ENCODE measurements at places on chromosomes 6 and 20.

GRCh38 chr6:44016131-44016870 is 111.0 kb downstream of the MRPL14 start:
- no peak for DNase-seq

- DNase-seq, result no peak
Measured at GRCh38 chr6:50724381-50725124, 11.2 kb downstream of the TFAP2D start.

DNA sequence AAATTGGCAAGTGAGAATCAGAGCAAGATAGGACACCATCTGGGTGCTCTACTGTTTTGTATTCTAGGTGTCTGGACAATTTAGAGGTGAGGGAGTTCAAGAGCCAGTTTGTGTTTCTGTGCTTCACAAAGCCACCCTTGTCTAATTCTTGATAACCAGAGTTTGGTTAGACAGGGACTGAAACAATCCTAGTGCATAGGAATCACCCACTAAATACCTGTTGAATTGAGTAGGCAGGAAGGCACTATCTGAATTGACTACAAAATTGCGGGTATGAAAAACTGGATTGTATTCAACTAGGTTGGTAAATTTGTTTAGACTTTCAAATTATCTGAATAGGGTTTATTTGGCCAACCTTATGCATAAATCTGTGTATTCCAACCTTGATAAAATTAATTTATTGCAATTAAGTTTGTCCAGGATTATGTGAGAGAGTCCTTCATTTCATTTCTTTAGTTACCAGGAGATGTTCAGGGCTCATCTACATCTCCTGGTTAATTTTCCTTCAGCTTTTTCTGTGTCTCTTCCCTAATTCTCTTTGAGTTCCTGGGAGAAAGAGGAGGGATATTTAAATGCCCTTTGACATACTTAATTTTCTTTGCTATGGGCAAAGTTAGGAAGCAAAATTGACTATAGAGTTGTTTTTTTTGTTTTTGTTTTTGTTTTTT is 1.7 kb downstream of the TPX2 start:
- no peak for DNase-seq

- no peak for DNase-seq
Measured at GRCh38 chr6:126195625-126196236, 144.2 kb upstream of the CENPW start.

GRCh38 chr20:57947421-57948179 is 237.8 kb upstream of the PMEPA1 start:
- no peak for DNase-seq

GRCh38 chr6:9250852-9251251 is 815.5 kb upstream of the SLC35B3 start:
- DNase-seq, result no peak

- DNase-seq, result no peak
Measured at GRCh38 chr6:153503810-153504209, 372.7 kb upstream of the RGS17 start.

- DNase-seq, result no peak
Measured at GRCh38 chr6:43972179-43972912, 154.9 kb downstream of the MRPL14 start.

GRCh38 chr6:36033935-36034334 is 6.3 kb downstream of the MAPK14 start:
- no peak for DNase-seq

DNA sequence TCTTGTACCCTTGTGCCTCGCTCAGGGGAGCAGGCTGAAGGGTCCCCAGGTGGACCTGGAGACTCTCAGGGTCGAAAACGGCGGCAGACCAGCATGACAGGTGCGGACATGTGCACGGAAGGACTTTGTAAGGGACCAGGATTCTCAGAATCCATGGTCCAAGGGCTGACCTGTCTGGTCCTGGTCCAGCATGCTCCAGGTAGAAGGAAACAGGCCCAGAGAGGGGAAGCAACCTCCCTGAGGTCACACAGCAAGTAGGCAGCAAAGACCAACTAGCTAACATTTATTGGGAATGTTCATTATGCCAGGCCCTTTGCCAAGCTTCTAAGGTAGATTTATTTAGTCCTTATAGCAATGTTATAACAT is 5.9 kb downstream of the CDKN1A start:
- no peak for DNase-seq

All from CD4-positive, alpha-beta T cell treated with Interleukin-10 for 1 hour (primary cell).